ENCODE measurements at places on chromosomes 1 and 21. TPM values are rescaled to one million over a fixed set of nuclear protein-coding genes. Genes with fewer than 3 reads are reported as not detected.

The LRRN2 gene
- 0.66 TPM for total RNA-seq

The ARMH1 gene
- total RNA-seq, result 47.7 TPM

The ILDR2 gene
- 0.90 TPM for total RNA-seq

The OVAAL gene
- total RNA-seq, result 0.05 TPM

DNA sequence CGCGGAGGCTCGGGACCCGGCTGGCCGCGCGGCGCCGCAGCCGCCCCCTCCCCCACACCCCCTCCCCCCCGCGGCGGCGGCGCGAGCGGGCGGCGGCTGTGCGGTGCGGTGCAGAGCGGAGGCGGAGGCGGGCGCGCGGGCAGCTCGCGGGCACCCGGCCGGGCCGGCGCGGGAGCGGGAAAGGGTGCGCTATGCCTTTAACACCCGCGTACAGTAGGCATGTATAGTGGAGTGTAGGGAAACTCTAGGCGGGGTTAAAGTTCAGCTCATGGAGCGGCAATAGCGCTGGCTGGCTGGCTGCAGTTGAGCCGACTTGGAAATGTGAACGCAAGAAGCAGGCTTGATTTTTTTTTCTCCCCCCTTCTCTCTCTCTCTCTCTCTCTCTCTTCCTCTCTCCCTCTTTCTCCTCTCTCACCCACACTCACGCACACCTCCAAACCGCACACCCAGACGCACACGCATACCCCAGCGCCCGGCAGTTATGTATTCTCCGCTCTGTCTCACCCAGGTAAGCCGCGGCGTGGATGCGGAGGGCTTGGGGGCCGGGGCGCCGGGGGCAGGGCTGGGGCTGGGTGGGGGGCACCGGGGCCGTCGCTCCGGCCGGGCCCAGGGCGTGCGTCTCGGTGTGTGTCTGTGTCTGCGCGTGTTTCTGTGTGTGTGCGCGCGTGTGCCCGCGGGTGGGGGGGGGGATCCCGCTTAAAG, at the start of gene NFIA:
TSS of gene NFIA (plus strand) at position 251 of the 702 bp plus-strand sequence.
- no peak for DNase-seq

DNA sequence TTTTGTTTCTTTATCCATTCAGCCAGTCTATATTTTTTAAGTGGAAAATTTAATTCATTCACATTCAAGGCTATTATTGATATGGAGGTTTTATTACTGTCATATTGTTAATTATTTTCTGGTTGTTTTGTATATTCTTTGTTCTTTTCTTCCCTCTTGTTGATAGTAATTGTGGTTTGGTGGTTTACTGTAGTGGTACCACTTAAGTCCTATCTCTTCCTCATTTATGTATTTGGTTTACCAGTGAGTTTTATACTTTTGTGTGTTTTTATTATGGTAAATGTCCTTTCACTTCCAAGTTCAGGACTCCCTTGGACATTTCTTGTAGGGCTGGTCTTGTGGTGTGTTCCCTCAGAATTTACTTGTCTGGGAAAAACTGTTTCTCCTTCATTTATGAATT, 28.1 kb upstream of the PM20D1 start:
- DNase-seq, result no peak

- no peak for DNase-seq
These were observed 56.3 kb upstream of the GALNT2 start for GRCh38 chr1:230010603-230011332.

GRCh38 chr1:195637539-195637938, 970.7 kb downstream of the KCNT2 start:
- DNase-seq, result no peak

DNA sequence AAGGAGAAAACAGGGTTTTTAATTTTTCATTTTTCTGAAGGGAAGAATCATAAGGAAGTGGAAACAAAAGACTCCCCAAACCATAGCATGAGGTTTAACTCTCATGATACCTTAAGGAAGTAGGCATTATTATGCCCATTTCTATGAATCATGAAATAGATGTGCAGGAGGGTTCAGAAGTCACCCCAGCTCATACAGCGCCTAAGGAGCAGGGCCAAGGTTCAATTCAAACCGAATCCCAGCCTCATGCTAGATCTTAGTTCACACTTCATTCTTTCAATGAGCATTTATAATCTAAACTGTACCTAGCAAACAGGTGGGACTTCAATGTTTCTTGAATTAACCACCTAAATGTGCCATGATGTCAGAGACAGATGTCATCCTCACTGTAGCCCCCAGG, 111.9 kb upstream of the SLC25A33 start:
- no peak for DNase-seq

DNA sequence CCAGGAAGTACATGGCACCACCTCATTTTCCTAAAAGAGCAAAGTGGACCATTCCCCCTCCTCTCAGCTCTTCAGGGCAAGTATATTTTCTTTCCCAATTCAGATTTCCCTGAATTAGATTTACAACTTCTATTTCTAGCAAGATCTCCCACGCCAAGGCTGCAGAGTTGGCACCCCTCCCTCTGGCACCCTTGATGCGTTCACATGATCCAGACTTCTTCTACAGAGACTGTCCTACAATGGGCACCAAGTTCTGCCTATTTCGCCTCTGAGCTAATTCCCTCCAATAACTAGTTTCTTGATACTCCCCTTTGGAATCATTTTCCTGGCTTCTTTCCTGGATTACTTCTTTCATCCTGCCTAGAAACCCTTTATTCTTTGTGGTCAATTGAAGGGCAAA, 122.0 kb downstream of the CDC7 start:
- no peak for DNase-seq

- DNase-seq, result no peak
These were observed 218.5 kb downstream of the SDCCAG8 start for GRCh38 chr1:243474136-243474881.

Data from thymus (tissue), 14 donors.